ENCODE measurements at places on chromosomes 2 and 18.

- DNase-seq, result no peak
Observed at GRCh38 chr2:223214394-223215253, 162.6 kb downstream of the KCNE4 start.

DNA sequence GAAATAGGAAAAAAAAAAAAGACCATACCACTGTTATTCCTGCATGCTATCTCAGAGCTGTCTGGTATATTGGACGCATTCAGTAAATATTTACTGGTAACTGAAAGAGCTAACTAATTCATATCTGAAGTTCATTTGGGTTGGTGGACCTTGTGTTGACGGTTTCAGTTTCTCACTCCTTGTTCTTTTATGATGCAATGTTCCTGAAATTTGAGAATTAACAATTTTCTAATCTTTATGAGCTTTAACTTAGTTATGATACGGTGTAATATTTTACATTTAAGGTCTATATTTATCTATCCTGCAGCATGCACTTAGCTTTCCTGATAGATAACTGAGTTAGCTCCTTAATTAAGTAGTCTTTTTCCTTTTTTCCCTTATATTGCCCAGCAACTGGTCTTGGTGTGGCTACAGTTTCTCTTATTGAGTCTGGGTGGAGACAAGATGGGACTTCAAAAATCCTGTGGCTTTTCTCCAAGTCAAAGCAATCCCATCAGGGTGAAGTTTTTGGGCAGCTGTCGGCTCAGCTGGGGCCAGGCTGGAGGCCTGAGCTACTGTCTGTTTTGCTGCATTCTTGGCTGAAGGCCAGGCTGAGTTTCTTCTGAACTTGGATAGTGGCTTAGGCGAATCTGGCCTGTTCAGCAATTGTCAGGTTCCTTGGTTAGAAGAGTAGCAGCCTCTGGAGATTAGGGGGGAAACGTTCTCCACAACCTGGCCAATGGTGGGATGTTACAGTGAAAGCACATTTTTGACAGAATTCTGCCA, 78.4 kb upstream of the MEX3C start:
- DNase-seq, result no peak

- no peak for DNase-seq
Observed at GRCh38 chr18:10284540-10285282, 169.7 kb upstream of the APCDD1 start.

DNA sequence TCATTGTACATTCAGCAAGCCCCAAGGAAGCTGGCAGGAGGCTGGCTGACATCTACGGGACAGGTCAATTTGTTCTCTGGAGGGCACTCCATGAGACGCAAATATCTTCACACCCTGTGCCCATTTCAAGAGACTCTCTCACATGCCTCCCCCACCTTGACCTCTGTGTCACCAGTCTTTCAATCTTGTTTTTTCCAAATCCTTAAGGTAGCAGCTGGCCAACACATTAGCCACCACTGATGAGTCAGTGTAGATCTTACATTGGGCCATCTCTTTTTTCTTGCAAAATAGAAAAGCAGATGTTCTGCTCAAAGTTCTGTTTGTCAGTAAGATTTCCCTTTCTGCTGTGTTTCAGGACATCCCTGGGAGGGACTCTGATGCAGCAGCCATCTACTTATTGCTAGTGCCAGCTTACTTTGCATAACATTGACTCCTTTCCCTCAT, 1.7 kb upstream of the DPP4 start:
- DNase-seq, result no peak

GRCh38 chr2:11155381-11156035, at the start of gene SLC66A3:
SLC66A3 (plus strand) TSS chr2:11155467; CDS start chr2:11155547, 80 bp downstream.
- peak; percentile 87 for DNase-seq

DNA sequence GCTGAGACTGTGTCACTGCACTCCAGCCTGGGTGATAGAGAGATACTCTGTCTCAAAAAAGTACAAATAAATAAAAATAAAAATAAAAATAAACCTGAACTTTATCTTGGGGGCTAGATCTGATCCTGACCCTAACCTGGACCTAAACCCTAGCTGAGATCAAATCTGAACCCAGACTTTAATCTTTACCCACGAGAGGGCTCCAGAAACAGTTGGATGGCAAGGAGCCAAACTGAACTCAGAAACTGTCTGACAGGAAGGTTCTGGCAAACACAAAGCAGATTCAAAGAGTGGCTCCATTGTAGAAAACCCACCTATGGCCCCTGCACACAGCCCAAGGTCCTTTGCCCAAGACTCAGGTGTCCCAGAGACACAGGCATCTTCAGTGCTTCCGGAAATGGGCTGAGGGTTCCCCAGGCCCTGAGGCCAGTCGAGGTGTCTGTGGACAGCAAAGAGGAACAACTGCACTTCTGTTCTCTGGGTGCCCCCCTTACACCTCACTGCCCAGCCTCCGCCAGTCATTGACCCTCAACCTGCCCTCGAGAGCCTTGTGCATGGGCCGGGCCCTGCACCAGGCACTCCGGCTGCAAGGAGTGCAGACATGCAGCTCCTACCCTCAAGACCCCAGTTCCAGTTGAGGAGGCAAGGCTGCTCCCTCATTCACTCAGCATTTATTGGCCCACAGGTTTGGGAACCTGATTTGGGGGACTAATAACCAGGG, 95.2 kb downstream of the TFCP2L1 start:
- no peak for DNase-seq

- no peak for DNase-seq
Observed at GRCh38 chr2:112003576-112004252, 51.4 kb upstream of the TMEM87B start.

DNA sequence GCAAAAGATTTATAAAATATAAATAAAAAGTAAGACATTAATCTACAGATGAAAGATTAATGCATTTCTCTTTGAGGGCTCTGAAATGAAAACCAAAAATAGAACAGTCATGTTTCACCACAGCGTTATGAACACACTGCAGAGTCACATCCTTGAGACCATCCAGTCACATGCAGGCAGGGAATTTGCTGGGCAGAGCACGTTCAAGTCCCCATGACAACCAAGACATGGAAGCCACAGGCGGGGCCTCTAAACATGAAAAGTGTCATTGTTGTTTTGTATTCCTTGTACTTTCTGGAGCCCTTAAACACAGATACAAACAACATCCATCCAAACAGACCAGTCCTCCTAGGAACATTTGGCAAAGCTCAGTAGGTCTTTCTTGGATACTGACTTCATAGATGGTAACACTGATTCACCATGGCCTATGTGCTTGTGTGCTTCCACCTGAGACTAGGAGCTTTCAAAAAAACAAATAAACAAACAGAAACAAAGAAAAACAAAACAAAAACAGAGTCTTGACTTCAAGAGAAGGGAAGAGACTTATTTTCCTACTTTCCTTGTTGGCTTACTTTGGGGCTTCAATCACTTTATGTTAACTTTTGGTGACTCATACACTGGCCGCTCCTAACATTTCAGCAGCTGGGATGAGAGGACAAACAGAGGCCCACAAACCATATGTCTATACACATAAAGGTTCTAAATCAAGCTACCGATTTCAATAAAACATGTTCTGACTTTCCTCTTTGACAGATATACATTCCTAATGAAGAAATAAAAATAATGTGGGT, 99.5 kb upstream of the CCDC85A start:
- no peak for DNase-seq

DNA sequence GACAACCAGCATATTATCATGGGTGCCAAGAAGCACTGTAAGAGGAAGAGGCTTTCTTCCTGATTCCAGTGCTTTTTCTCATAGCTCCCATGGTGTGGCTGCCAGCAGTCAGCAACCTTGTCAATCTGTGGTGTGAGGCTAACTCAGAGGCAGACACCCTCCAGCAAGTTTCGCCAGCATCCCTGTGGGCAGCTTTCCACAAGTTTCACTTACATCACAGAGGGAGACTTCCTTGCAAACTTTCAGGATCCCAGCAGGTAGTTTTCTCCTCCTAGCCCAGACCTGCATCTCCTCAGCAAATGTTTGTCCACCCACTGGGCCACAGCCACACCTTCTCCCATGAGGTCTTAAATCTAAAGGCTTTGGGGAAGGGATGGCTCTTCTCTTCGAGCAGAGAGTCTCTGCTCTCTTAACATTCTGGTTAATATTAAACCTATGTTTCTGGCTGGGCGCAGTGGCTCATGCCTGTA, 9.1 kb downstream of the DNAH7 start:
- DNase-seq, result no peak

GRCh38 chr18:71625556-71626090, 918.5 kb downstream of the CBLN2 start:
- no peak for DNase-seq

DNA sequence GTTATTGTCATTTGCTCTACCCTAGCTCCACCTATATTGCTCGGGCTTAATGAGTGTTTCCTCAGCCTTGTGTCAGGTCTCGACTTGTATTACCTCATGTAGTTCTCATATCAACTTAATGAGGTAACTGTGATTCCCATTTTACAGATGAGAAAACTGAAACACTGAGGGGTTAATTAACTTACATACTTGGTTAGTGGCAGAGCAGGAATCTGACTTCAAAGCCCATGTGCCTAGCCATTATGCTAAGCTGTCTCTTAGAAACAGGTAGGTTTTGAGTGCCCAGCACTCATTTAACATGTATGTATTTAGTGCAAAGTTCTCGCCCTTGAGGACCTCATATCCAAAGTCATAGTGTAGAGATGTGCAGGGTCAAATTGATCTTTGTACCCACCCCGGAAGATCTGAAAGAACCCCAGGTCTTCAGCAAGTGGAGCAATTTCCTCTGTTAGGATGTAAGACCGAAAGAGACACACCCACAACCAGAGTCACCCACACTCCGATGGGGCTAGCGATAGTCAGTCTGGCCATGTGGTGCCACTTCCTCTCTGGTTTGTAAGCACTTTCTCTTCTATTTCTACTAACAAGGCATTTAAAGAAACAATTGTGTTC, 121.0 kb upstream of the SLC39A10 start:
- DNase-seq, result no peak

DNA sequence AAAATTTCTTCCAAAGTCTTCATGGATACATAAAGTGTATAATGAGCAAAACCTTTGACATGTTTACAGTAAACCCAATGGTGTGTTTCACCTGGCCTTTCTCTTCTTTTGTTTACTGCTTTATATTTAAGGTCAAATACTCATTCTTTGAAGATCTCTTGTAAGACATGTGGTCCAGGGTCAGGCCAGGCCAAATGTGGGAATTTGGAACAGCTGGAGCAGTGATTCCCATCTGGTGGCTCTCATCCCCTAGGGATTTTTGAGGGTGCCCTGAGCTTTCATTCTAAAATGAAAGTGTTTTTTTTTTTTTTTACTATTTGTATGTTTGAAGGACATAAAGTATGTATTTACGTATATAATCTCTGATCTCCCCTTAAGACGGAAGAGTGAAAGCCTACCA, 13.8 kb upstream of the MGAT5 start:
- no peak for DNase-seq

DNA sequence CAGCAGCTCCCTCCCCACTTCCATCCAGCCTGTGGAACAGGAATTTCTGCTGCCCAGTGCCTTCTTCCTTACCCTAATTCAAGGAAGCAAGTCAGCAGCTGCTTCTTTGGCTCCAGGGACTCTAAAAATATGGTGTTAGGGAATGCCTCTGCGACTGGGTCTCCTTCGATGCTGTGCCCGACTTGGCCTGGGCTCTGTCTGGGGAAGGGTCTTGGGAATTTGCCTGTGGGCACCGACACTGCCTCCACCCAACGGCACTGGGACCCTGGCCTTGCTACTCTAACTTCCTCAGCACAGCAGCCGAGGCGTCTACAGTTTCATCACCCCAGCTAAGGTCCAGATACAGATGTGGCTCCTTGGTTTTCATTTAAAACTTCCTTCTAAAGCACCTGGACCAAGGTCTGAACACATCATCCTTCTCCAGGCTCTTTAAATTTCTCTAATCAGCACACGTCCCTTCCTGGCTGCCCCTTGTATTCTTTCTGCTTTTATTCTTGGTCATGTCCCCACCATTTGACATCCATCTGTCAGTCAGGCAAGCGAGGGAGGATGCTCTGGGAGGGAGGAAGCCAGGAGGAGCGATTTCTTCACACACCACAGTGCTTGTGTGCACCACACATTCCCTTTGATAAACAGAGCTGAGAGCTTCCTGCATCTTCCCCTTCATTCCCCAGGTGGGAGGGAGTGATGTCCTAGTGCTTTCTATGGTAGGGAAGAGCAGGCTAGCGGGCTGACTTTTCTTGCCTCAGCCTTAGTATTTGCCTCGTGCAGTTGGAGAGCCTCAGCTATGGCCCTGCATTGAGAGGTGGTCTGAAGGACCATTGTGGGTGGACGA, 6.8 kb downstream of the LBH start:
- no peak for DNase-seq

GRCh38 chr2:217279140-217279539, 419.3 kb upstream of the TNP1 start:
- DNase-seq, result no peak

GRCh38 chr2:54845094-54845493, 121.6 kb downstream of the EML6 start:
- DNase-seq, result no peak

GRCh38 chr2:232245111-232245510, 133.4 kb upstream of the ALPP start:
- DNase-seq, result no peak

DNA sequence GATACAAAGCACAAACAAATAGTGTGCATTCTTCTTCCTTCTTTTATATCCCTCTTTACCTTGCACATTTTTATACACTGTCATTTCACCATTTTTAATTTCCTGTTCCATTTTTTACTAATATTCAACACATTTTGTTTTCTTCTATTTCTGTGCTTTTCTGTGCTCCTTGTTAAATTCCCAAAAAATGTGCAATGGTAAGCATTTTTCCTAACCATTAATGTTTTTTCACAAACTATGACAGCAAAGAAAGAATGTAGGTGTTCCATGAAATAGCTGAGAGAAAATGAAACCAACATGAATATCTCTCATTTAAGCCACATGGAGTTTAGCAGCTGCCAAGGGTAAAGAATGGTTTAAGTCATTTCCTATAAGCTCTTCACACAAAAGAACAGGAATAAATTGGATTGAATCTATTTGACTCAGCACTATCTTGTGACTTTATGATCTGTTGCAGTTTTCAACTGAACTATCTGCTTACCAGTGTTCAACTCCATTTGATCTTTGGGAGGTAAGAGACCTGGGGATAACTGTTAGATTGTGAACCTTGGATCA, 145.7 kb upstream of the CDH19 start:
- no peak for DNase-seq

DNA sequence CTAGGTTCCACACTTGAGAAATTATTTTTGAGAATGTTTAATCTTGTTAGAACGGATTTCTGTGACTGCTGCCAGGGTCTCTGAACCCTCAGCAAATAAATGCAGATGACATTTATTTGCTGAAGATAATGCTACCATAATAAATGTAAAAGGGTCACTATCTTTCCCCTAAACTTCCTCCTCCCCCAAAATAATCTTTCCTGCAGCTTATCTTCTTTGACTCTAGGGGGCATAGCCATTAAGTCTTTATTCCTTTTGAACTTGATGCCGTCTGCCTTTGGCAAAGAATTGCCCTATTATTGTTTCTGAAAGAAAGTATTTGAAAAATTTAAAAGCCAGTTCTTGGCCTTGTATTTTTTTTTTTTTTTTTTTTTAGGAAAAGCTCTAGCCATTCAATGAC, 63.6 kb upstream of the ACSL3 start:
- DNase-seq, result peak; percentile 7
